ENCODE measurements at places on chromosomes 6 and 20.

GRCh38 chr6:44567406-44567805 lies 179.9 kb downstream of the CDC5L start:
- DNase-seq = no peak

DNA sequence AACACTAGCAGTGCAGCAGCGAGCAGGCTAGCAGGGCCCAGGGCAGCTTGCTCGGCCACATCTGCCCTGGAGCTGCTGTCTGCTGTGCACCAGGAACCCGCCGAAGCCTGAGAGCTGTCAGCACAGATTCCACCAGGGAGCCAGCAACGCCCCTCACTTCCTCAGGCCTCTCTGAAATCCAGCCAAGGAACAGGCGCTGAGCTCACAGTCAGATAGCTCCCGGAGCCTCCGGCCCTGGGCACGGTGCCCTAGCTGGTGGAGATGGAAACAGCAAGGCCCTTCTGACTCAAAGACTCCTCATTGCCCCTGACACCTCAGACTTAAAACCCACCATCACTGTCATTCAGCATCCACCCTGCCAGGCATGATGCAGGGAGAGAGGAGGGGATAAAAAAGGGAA lies 839.4 kb downstream of the MAFB start:
- no peak for DNase-seq

DNA sequence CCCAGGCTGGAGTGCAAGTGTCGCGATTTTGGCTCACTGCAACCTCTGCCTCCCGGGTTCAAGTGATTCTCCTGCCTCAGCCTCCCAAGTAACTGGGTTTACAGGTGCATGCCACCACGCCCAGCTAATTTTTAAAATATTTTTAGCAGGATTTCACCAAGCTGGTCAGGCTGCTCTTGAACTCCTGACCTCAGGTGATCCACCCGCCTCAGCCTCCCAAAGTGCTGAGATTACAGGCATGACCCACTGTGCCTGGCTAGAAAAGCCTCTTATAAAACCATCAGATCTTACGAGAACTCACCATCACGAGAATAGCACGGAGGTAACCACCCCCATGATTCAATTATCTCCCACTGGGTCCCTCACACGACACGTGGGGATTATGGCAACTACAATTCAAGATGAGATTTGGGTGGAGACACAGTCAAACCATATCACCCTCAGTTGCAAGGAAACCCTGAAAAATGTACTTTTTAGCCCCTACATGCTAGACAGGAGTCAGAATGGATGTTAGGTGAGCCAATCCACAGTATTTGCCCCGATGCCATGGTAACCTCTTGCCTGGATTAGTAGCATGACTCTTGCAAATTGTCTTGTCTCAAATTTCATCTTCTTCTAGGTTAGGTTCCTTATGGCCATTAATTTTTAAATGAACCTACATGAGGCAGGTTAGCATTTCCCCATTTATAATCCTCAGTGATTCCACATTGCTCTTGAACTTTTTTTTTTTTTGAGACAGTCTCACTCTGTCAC lies 17.1 kb upstream of the SASH1 start:
- no peak for DNase-seq

GRCh38 chr6:149990661-149991471 lies 27.1 kb downstream of the ULBP1 start:
- DNase-seq = peak; percentile 54

GRCh38 chr6:36649701-36650484 lies 28.6 kb upstream of the CDKN1A start:
- no peak for DNase-seq

GRCh38 chr6:16483315-16483875 lies 245.0 kb downstream of the GMPR start:
- DNase-seq = no peak

GRCh38 chr6:73743081-73743480 lies 47.1 kb downstream of the CD109 start:
- no peak for DNase-seq

GRCh38 chr6:5162355-5162754 lies 77.2 kb downstream of the PPP1R3G start:
- no peak for DNase-seq

DNA sequence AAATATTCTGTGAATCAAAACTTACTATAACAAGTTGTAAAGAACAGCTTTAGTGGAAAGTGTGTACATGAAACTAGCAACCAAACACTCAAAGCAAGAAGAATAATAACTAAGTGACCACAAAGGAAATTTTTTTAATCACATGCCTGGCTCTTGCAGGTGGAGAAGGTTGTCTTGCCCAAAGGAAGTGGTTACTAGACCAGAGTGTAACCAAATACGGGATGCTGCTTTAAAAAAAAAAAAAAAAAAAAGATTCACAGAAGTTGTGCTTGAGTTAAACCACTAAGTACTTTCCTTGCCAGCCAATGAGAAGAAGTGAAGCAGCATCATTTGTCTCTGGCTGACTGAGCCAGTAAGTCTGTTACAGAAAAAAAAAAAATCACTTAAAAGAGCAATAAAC lies 19.1 kb upstream of the HLA-DQB1 start:
- DNase-seq = peak; percentile 32

Data from CD8-positive, alpha-beta T cell (primary cell).